ENCODE measurements at places on chromosomes 16 and 17.

DNA sequence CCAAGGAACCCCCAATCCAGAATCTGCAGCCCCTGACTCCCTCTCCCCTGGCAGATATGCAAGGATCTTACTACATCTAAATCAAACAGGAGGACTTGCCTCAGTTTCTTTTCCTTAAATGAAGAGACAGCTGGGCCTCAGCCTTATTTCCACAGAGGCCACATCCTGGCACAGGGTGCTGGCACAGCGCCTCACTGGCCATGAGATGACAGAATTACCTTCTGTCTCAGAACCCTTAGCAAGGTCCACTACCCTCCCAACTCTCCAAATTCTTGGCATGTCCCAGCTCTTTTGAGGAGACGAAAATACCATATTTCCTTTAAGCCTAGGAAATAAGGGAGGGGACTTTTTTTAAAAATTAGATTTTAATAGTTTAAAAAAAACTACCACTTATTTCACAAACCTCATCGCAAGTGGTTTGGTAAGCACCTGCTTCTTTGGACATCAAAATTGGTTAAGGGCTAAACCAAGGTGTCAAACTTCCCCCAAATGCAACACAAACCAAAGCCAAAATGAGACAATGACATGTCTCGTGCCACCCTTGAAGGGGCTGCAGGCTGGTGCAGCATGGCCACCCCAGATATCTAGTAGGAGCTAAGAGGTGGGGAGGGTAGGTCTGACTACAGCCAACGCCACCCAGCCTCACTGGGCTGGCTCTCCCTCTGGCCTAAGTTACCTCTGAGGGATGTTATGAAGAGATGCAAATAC, 25.3 kb downstream of the FAM117A start:
- DNase-seq = no peak

DNA sequence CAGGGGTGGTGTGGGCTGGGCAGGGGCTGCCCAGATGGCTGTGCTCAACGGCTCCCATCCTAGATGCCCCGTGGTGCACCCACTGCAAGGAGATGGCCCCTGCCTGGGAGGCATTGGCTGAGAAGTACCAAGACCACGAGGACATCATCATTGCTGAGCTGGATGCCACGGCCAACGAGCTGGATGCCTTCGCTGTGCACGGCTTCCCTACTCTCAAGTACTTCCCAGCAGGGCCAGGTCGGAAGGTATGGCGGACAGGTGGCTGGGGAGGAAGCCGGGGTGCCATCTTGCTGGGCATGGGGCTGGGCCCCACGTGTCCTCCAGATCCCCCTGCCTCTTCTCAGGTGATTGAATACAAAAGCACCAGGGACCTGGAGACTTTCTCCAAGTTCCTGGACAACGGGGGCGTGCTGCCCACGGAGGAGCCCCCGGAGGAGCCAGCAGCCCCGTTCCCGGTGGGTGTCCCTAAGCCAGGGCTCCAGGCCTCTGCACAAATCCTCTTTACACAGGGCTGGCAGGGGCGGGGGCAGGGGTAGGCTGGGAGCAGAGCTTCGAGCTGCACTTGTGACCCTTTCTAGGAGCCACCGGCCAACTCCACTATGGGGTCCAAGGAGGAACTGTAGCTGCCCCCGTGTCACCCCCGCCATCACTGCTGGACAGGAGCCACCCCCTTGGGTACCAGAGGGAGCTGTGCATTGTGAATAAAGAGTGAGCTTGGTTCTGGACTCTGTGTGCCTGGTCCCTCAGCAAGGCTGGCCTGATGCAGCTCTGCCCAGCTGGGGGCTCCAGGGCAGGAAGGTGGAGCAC, 3.7 kb downstream of the PDIA2 start:
- DNase-seq = no peak

DNA sequence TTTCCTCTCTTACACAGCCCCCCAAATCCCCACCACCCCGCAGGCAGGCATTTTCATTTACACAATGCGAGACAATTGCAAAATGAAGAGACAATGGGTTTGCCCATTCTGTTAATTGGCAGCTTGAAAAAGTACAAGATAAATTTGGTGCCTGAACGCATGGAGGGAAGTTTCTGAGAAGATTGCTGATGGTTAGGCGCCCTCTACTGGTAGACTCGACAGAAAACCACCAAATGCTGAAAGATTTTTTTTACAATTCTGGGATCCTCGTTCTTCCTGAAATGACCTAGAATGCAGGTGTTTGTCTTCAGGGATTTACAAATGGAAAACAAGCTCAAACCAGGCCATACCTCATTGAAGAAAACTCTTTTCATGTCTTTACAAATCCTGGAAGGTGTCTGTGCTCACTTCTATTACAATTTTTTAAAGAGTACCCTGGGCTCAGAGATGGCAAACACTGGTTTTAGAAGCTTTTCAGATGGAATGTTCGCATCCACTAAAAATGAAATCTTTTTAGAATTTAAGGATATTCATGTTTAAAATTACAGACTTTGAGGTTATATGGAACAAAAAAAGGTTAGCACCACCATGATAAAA, 338.5 kb downstream of the PMP22 start:
- DNase-seq = peak; percentile 13

DNA sequence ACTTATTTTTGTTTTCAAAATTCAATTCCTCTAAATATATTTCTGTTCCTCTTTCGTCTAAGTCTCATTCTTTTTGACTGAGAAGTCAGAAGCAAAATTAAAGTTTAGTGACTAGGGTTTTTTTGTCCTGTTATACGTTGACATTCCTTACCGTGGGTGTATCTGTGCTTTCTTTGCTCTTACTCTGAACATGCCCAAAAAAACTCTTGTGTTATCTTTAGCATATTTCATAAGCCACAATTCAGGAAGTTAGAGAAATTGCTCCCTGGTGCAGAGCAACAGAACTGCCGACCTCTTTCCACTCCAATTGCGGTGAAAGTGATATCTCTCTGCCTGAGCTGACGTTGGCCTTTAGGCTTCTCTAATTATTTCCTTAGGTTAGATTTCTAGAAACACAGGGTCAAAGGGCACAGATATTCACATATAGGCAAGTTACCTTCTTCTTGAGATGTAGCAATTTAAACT, 65.7 kb downstream of the CENPV start:
- no peak for DNase-seq

GRCh38 chr17:58531661-58532554, 17.5 kb upstream of the MTMR4 start:
- DNase-seq = peak; percentile 37

- DNase-seq = no peak
These were observed 14.3 kb downstream of the GDPD1 start for GRCh38 chr17:59234631-59235030.

- no peak for DNase-seq
These were observed 130.7 kb downstream of the C16orf95 start for GRCh38 chr16:87186446-87186845.

Data from stimulated activated CD4-positive, alpha-beta T cell treated with anti-CD3 and anti-CD28 coated beads, Interleukin-15, amount 100 ng/mL, for 1 hour (primary cell).